ENCODE measurements at places on chromosomes 2 and 18.
A peak's percentile ranks its signal among the peaks of the same experiment; 100 is the strongest.

DNA sequence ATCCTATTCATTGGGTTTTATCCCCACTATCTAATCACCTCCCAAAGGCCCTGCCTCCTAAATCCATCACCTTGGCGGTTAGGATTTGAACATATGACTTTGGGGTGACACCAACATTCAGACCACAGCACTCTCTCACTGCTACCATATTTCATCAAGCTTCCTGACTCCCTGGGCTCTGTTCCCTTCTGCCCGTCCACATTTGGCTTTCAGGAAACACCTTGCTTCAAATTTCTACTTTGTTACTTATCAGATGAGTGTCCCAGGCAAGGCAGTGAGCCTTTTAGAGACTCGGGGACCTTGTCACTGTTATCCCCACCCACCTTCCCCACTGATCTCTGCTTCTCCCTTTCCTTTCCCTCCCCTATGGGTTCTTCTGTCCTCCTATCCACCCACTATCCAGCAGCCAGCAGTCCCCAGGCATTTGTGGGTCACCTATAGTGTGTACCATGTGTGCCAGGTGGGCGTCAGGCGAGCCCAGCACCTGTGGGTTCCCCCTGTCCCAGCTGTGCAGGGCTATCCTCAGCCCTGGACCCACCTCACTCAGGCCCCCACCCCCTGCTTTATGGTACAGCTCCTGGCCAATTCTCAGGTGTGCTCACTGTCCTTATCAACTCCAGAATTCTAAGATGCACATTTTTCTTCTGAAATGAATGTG, 230.9 kb downstream of the LOXHD1 start:
- no peak for DNase-seq

DNA sequence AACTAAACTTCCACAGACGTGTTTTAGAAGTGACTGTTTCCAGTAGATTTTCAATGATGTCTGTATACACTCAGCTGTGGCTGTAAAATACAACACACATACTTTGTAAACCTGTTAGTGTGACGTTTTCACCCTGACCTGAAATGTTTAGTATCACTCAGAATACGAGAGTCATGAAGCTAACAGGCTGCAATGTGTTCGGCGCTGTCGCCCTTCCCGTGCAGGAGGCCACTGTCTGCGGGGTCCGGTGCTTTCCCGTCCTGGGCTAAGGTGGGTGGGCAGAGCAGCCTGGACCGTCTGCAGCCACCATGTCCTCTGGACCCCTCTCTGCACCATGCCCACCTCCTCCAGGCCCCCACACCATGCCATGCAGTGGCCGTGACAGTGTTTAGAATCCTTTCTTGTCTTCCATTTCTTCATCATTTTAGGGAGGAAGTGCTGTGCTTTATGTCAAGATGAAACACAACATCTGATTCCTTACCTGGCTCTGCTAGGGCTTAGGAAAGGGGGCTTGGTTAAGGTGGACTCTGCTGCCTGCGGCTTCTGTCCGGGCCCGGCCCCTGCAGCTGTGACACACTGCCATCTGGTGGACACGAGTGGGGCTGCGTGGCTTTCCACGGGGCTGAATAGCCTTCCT, 53.8 kb upstream of the RBM44 start:
- peak; percentile 77 for DNase-seq

GRCh38 chr2:37843556-37843955, 81.5 kb upstream of the RMDN2 start:
- no peak for DNase-seq

GRCh38 chr18:8448130-8448529, 161.1 kb upstream of the RAB12 start:
- no peak for DNase-seq

DNA sequence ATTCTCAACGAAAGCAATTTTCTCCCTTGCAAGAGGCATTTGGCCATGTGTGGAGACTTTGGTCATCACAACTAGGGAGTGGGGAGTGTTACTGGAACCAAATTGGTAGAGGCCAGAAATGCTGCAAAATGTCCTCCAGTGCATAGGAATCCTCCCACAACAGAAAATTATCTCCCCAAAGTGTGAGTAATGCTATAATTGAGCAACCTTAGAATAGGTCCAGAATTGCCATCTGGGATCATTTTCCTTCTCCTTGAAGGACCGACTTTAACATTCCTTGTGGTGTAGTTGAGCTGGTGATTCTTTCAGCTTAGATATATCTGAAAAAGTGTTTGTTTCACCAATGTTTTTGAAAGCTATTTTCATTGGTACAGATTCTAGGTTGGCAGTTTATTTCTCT, 111.2 kb upstream of the SMIM21 start:
- no peak for DNase-seq

GRCh38 chr2:224772494-224772893, 56.3 kb upstream of the CCDC195 start:
- no peak for DNase-seq
